ENCODE measurements at places on chromosomes 5 and 9.

DNA sequence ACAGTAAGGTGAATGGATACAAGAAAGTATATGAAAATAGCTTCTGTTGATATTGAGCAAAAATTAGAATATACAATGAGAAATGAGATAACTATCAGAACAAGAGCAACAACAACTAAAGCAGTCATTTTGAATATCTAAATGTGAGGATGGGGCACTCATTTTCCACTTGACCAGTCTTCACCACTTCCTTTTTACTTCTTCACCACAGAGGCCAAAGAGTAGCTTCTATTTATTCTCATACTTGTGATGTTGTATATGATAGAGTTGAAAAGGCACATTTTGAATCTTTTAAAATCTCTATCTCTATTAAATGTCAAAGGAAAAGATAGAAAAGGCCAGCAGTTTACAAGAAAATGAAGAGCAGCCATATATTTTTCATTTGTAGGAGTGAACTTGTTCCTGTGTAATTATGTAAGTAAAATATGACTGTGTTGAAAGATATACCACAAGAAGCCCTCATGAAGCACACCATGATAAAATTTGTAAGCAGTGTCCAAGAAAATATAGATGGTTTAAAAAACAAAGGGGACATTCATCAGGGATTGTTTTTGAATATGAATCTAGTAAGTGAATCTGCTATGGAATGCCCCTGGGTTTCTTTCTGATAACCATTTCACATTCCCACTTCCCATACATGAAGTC, 39.2 kb downstream of the ADAMTS19 start:
- no peak for DNase-seq

- DNase-seq, result no peak
Measured at GRCh38 chr9:97527626-97528528, 26.4 kb downstream of the TMOD1 start.

DNA sequence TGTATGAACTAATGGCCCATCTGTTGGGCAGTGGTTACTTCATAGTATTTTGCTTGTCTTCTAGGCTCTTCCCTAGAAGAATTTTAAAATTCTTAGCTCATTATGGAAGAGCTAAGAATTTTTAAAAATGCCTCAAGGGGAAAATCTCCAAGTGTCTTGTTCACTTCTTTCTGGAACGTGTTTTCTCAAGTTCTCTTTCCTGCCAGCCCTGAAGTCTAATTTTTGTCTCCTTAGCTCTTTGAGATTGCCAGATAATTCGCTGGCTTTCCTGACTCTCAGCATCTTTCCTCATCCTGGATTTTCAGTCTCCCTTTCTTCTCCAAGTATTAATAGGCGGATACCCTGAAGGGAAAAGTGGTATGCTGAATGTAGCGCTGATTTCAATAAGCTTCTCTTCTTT, 395.4 kb downstream of the ARRDC3 start:
- DNase-seq, result no peak

- DNase-seq, result peak; percentile 7
Measured at GRCh38 chr9:98256756-98257155, 1.3 kb upstream of the TBC1D2 start.

GRCh38 chr5:74864823-74865222, 1.4 kb downstream of the FAM169A start:
- no peak for DNase-seq

- no peak for DNase-seq
Measured at GRCh38 chr5:172559004-172559932, 81.8 kb upstream of the NEURL1B start.

GRCh38 chr5:125812651-125813050, 610.6 kb upstream of the GRAMD2B start:
- no peak for DNase-seq

DNA sequence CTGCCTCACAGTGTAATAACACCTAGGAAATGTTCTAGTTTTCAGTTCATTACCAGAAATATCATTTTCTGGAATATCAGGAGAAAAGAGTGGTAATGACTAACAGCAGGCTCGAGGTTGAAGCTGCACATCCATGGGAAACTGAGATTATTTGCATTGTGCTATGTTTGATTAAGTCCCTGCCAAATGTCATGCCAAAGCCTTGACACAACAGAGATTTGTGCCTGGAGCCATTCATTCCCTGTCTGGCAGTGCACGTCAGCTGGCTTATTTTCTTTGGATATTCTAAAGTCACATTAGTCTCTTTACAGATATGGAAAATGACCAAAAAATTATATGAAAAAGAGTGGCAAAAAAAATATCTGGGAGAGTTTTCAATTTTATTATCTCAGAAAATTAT, 848.0 kb downstream of the PTPRD start:
- DNase-seq, result no peak

GRCh38 chr9:20319641-20320337, 302.5 kb downstream of the MLLT3 start:
- DNase-seq, result no peak

- no peak for DNase-seq
Measured at GRCh38 chr9:93900971-93901861, 53.9 kb downstream of the BARX1 start.

DNA sequence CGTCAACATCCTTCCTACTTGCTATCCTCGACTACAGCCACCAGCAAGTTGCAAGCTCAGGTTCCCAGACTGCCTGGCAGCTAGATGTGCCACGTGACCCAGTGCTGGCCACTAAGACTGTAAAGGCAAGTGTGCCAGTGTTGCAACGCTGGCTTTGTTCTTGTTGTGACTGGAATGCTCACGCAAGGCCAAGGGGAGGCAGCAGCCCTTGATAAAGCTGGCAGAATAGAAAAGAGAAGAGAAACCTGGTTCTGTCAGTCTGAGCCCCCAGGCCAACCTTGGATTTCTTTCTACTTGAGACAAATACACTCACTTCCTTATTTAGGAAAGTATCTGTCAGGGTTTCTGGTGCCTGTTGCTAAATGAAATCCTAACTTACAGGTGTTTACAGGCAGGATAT, 113.0 kb downstream of the KLHL3 start:
- no peak for DNase-seq

DNA sequence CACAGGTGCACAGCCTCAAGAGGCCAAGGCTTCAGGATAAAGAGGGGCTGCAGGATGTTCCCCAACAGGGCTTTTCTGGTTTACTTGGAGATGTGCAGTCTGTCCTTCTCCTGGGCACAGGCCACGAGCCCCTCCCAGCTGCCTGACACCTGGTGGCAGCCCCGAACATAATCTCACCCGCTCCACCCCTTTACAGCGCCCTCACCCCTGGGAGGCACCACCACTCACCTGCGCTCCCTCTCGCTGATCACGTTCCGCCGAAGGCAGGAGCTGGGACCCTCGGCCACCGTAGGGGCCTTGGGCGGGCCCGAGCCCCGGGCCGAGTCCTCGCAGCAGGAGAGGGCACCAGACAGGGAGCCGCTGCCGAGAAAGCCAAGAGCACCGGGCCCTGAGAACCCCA, 514 bp downstream of the SOHLH1 start:
- no peak for DNase-seq

- no peak for DNase-seq
Measured at GRCh38 chr5:7250004-7250403, 145.9 kb upstream of the ADCY2 start.

- no peak for DNase-seq
Measured at GRCh38 chr9:120683150-120683549, 31.1 kb downstream of the MEGF9 start.

DNA sequence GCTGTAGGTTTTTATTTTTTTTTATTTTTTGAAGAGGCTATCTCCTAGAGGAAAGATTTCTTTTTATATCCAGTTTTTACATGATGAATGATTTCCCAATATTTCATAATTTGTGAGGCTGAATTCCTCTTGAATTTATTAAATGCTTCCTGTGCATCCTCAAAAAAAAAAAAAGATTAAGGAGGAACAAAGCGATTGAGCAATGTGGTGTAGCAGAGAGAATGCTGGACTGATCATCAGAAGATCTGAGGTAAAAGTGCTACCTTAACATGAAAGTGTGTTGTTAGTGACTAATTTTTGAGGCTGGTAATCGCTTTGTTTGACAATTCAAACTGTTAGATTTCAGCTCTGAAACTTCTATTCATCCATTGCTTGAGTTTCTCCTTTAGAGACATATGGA, 125.1 kb downstream of the ESM1 start:
- DNase-seq, result no peak

- no peak for DNase-seq
Measured at GRCh38 chr5:14428302-14429081, 153.1 kb upstream of the OTULINL start.
